ENCODE measurements at places on chromosomes 5 and 9. TPM values are rescaled to one million over a fixed set of nuclear protein-coding genes. Genes with fewer than 3 reads are reported as not detected.

The SPINK7 gene
- total RNA-seq = not detected

The PCDHA12 gene
- not detected for total RNA-seq

The ESM1 gene
- 25.5 TPM for total RNA-seq

The RAB3C gene
- not detected for total RNA-seq

The FOXD1 gene
- 50.0 TPM for total RNA-seq

The IFNA21 gene
- total RNA-seq = not detected

The CDH18 gene
- 0.22 TPM for total RNA-seq

The SMIM15 gene
- 39.6 TPM for total RNA-seq

The CEL gene
- 0.22 TPM for total RNA-seq

The OTP gene
- not detected for total RNA-seq

DNA sequence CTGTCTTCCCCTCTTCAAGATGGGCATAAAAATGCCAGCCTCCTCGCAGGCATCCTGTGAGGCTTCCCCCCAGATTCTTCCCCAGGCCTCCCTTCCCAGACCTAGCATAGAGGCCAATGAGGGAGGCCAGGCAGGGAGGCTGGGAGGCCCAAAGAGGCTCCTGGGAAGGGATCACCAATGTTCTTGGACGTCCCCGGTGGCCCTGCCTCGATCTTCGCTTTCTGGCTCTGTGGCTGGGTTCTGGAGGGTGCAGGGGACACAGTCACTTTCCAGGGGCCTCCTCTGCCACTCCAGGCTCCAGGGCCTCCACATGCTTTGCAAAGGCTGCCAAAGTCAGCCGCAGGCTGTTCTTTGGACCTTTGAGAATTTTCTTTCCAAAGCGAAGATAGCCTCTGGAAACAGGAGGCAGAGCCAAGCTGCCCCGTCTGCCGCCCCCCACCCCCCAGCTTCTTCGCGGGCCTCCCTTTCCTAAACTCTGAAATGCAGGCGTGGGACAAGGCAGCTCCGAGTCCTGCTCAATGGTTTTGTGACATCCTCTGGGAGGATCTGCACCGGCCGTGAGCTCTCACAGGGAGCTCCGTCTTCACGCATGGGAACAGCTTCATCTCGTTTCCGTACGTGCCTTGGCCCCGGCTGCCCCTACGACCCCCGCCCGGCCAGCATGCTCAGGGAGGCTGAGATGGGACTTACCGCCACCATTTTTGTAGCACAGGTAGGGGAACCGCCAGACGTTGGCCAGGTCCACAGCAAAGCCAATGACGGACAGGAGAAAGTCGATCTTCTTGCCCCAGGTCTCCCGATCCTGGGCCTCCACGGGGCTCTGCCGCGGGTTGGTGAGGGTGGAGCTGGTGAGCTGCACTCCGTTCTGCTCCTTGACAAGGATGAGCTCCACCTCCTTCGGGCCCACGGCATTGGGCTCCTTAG is 2.8 kb downstream of the SLC6A3 start:
- DNase-seq = no peak

DNA sequence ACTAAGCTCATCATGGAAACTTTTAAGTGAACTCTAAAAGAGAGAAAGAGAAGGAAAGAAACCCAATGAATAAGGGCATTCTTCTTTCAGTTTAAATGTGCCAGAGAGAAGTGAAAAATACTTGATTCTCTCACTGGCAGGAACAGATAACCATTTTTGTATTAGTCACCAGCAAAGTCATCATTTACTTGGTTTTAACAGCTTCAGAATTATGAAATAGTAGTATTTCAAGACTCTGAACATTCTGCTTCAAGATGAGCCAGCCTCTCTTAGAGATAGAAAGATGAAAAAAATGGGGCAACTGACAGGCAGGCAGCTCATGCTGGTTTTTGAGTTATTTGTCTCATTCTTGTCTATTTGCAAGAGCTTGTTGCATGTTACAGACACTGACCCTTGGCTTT is 103.5 kb downstream of the GCNT1 start:
- DNase-seq = peak; percentile 90

- no peak for DNase-seq
These were observed 34.1 kb downstream of the FABP6 start for GRCh38 chr5:160263326-160263855.

- DNase-seq = peak; percentile 66
These were observed 44.3 kb downstream of the CAMK2A start for GRCh38 chr5:150245111-150245789.

- no peak for DNase-seq
These were observed 26.7 kb downstream of the POLR1E start for GRCh38 chr9:37512437-37512836.

DNA sequence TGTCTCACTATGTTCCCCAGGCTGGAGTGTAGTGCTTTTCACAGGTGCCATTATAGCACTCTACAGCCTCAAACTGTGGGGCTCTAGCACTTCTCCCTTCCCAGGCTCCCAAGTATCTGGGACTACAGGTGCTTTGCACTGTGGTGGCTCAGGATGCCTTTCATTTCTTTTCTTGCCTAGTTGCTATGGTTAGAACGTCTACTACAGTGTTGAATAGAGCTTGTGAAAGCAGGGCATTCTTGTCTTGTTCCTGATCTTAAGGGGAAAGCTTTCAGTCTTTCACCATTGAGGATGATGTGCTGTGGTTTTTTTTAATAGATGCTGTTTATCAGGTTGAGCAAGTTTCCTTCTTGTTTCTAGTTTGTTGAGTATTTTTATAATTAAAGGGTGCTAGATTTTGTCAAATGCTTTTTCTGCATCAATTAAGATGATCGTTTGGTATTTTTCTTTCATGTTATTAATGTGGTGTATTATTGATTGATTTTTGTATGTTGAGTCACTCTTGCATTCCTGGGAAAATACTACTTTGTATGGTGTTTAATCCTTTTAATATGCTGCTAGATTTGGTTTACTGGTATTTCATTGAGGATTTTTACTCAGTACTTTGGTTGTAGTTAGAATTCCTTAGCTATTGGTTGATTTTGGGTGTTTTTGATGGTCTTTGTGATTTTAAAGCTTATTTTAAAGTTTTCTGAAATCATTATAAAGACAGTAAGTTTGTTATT is 35.6 kb downstream of the GPBP1 start:
- peak; percentile 34 for DNase-seq

DNA sequence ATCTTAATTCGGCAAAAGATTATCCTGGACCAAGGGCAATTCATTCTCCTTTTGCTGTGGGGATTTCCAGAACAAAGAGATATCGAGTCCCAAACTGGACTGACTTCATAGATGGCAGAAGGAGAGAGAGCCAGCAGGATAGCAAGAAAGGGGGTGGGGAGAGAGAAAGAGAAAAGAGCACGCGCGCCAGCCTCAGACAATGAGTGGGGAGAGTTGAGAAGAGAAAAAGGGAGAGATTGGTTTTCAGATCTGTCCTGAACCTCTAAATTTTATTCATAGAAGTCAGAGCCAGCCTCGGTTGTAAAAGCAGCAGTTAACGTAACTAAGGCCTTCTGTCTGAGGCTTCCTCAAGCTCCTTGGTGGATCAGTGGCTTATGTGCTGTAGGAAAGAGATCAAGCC is 55.3 kb upstream of the ALDH1B1 start:
- DNase-seq = no peak

GRCh38 chr5:95958310-95959014 is 3.2 kb downstream of the ELL2 start:
- DNase-seq = peak; percentile 71

GRCh38 chr9:128714586-128715435 is 9.1 kb downstream of the ZDHHC12 start:
- no peak for DNase-seq

- peak; percentile 9 for DNase-seq
These were observed 185.0 kb upstream of the PTGER4 start for GRCh38 chr5:40494631-40495236.

DNA sequence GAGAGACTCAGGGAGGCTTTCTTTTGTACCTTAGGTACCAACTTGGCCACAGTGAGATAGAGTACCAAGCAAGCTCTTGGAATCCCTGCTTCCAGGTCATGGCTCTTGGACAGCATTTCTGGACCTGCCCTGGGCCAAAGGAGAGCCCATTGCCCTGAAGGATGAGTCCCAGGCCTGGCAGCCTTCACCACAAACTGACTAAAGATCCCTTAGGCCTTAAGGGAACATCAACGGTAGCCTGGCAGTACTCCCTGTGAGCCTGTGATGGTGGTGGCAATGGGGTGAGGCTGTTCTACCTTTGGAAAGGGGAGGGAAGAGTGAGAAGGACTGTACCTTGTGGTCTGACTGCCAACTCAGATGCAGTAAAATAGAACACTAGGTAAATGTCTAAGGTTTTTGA is 334.6 kb downstream of the SPOCK1 start:
- DNase-seq = no peak

DNA sequence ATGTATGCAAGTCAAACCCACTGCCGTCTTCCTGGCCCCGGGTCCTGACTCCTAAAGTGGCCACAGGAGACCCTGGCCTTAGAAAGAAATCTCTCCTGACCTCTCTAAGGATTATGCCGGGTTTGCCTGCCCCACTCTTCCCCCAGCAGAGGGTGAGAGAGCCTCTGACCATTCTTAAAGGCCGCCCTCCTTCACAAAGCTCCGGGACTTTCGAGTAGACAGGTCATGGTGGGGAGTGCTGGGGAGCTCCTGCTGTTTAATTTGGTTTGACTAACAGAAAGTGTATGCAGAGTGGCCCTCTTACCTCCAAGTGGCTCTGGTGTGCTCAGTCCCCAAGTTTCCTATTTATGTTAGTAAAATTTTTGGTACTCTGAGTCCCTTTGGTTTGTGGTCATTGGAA is 111.8 kb downstream of the LRRC70 start:
- DNase-seq = no peak

DNA sequence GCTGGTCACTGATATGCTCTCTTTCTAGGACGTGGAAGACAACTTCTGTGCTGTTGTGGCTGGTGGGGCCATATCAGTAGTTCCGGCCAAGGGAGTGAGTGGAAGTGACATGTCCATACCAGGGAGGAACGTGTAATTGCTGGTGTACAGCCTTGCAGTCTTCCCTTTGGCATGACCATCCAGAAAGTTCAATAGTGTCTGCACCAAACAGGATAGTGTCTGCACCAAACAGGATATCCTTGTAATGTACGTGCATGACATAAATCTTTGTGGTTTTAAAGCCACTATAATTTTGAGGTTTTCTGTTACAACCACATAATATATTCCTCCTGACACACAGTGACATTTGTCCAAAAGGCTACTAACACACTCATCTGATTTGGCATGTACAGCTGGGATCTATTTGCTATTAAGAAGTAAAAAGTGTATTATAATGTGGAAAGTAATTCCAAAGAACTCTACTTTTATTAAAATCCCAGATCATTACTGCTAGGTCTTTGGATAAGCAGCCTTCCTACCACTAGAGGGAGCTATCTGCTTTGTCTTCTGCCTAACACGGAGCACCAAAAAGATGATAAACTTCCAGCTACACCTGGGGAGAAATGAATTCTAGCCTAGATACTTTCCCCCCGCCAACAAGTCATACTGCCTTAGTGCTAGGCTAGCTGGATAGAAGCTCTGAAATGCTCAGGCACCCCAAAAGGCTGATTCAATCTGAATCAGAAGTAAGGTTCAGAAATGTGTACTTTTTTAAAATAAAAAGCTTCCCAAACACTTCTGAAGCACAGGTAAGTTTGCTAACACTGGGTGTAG is 52.7 kb downstream of the RNF145 start:
- peak; percentile 82 for DNase-seq

GRCh38 chr9:36021968-36022367 is 14.7 kb upstream of the RECK start:
- DNase-seq = no peak

Data from GM23248 (cell line).